Chondrocyte (in vitro differentiated cells): ENCODE measurements at places on chromosomes 13 and 19. TPM values are rescaled to one million over a fixed set of nuclear protein-coding genes. Genes with fewer than 3 reads are reported as not detected.

Gene ZNF382
- total RNA-seq, result 10.7 to 17.3 TPM (median 12.5 TPM) in 3 replicates

- no peak for DNase-seq
Measured at GRCh38 chr13:44805585-44805984, 183.7 kb downstream of the NUFIP1 start.

- no peak for DNase-seq
Measured at GRCh38 chr13:97283888-97284287, 61.8 kb downstream of the MBNL2 start.

Gene ICAM5
- 2.2 to 9.3 TPM (median 8.9 TPM) in 3 replicates for total RNA-seq

DNA sequence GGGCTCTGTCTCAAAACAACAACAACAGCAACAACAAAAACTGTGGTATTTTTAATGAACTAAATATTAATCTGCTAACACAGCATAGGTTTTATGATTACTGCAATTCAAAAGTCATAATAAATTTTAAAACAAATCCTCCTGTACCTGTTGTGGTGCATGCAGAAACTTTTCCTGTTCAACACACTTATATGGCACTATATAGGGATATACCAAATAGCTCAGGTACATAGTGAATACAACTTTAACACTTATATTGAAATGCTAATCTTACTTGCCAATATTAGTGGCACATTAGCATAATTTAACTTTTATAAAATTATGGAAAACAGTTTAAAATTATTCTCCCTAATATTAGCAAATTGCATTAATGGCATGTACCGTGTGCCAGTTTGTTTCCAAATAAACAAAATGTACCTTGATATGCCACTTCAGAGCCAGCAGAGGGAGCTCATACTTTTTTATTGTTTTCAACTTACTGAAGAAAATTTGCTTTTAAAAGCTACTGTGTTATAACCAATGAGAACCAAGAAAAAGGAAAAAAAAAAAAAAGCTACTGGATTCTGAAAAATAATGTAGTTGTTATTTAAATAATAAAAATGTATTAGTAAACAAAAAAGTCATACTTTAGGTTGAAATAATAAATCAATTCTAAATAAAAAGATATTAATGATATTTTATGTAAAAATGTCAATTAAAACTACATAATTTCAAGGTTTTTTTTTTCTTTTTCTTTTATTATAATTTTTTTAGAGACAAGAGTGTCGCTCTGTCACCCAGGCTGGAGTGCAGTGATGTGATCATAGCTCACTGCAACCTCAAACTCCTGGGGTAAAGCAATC lies 18.0 kb upstream of the RBM26 start:
- no peak for DNase-seq

Gene SIAH3
- total RNA-seq, result 0.02 TPM in 1 of 3 replicates, not detected in the others

GRCh38 chr13:109778102-109778542 lies 8.3 kb downstream of the IRS2 start:
- DNase-seq, result no peak

- no peak for DNase-seq
Measured at GRCh38 chr13:71068041-71068440, 799.0 kb downstream of the DACH1 start.

DNA sequence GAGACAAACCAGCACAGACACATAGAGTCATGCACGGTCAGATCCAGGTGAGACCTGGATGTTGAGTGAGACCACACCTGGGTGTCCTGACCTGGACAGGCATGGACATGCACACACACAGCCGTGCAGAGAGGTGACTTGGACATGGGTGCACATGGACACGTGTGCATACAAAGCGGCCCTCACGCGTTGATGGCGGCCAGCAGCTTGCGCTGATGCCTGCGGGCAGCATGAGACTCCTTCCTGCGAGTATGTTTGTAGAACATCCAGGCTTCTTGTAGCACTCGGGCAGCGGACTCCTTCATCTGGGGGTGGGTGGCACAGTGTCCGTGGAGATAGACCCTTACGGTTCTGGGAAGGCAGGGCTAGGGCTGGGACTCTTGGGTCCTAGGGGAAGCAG lies 11.5 kb downstream of the KCNN4 start:
- DNase-seq, result peak; percentile 83

Gene TNFSF11
- total RNA-seq, result 0.37 TPM in 1 of 3 replicates, not detected in the others

GRCh38 chr13:113616991-113617749 lies 32.6 kb downstream of the TFDP1 start:
- peak; percentile 51 for DNase-seq

GRCh38 chr19:44608391-44608821 lies 5.0 kb upstream of the IGSF23 start:
- DNase-seq, result no peak

DNA sequence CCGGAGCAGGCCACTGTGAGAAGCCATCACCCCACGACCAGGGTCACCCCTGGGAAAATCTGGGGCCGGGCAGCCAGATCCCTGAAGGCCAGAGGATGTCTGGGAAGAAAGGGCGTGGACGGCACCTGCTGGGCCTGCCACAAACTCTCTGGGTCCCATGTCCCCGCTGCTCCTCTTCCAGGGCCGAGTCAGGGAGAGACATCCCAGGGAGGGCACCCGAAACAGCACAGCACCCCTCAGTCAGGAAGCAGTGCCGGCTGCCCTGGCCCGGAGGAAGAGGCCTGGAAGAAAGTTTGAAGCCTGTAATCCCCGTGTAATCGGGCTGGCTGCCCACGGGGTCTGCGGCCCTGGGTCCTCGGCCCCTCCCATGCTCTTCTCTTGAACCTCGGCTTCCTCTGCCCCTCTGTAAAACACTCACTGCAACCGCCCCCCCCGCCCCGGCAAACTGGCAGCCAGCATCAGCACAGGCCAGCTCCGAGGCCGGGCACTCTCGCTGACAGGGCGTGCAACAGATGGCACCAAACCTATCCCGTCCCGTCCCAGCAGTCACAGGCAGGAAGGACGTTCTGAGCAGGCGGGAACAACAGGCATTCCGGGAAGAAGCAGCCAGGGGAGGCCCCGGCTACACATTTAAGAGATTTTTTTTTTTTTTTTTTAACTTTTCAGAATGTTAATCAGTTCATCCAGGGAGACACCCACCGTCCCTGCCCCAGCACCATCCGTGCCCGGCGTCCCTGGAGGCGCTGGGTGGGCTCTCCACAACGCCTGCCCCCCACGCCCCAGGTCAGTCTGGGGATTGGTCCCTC lies 1.5 kb downstream of the SBNO2 start:
- no peak for DNase-seq

- no peak for DNase-seq
Measured at GRCh38 chr19:6521718-6522646, 8.8 kb upstream of the TNFSF9 start.

DNA sequence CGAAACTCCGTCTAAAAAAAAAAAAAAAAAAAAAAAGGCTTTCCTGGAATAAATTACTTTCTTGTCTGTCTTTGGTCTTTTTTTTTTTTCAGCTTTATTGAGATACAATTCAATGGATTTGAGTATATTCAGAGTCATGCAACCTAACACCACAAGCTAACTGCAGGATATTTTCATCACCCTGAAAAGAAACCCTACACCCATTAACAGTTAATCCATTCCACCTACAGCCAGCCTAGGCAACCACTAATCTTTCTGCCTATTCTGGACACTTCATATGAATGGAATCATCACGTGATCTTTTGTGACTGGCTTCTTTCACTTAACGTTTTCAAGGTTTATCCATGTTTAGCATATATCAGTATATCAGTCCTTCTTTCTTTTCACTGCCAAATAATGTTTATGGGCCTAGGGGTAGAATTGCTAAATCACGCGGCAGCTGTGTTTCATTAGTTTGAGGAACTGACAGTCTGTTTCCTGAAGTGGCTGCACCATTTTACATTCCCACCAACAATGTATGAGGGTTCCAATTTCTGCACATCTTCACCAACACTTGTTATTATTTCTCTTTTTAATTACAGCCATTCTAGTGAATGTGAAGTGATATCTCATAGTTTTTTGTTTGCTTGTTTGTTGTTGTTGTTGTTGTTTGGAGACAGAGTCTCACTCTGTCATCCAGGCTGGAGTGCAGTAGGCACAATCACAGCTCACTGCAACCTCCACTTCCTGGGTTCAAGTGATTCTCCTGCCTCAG lies 19.9 kb downstream of the LRFN3 start:
- no peak for DNase-seq

DNA sequence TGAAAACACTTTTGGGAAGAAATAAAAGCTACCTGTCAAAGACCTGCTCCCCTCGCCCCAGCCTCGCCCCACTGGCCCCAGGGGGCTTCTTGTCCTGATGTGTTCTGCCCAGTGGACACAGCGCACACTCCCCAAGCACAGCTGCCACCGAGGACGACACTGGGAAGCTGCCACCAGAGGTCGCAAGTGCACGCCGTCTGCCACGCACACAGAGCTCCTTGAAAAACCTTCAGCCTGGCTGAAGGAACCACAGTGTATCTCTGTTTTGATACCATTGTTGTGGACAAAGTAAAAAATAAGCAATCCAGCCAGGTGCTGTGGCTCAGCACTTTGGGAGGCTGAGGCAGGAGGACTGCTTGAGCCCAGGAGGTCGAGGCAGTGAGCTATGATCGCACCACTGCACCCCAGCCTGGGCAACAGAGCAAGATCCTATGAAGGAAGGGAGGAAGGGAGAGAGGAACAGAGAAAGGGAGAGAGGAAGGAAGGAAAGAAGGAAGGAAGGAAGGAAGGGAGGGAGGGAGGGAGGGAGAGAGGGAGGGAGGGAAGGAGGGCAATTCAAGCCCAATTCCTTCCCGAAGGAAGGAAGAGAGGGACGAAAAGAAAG lies 57.3 kb downstream of the CEBPG start:
- DNase-seq, result peak; percentile 85

DNA sequence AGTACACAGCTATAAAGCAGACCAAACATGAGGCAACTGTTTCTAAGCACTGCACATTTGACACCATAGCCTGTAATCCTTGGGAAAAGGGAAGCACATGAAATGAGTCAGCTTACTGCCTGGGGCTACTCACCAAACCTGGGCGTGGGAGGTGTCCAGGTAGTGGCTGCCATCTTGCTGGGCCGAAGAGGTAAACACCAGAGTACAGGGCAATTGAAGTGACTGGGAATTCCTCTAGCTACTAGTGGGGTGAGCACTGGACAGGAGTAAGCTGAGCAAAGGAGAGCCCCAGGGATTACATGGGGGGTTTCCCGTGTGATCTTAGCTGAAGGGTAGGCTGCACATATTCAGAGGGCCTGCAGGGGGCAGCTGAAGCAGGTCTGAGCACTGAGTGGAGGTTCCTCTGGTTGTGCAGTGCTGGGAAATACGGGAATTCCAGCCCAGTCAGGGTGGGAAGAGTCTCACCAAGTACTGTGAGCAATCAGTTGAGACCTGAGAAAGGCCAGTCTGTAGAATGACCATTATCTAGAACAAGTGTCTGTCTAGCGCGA lies 140.5 kb downstream of the SLC7A1 start:
- DNase-seq, result no peak

- no peak for DNase-seq
Measured at GRCh38 chr13:105432438-105432837, 1103.0 kb downstream of the EFNB2 start.

GRCh38 chr13:72728290-72728605 lies 525 bp downstream of the BORA start:
- no peak for DNase-seq

- no peak for DNase-seq
Measured at GRCh38 chr19:48064509-48064908, 20.6 kb upstream of the CABP5 start.

Gene CACNG8
- total RNA-seq, result 0.05 TPM in 1 of 3 replicates, not detected in the others

GRCh38 chr19:45419396-45419795 lies 4.3 kb downstream of the ERCC1 start:
- DNase-seq, result no peak

- peak; percentile 59 for DNase-seq
Measured at GRCh38 chr13:18952225-18953016, 229.2 kb downstream of the TUBA3C start.

- no peak for DNase-seq
Measured at GRCh38 chr19:35462476-35462953, 14.5 kb downstream of the FFAR2 start.

Gene NOTCH3
- 78.6 to 559 TPM (median 553 TPM) in 3 replicates for total RNA-seq

DNA sequence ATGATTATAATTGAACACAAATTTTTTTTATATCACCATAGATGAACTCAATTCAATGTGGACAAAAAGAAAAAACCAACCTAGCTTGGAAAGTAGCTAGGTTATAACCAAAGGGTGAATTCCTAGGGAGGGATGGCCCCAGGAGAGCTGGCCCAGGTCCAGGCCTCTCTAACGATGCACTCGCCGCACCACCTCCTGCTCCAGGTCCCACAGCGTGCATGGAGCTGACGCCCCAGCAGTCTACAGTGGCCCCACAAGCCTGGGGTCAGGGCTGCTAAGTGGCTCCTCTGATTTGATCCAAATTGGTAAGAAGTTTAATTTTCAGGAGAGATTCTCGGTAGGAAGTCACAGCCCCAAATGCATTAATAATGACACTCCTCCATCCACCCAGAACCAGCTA lies 48.8 kb downstream of the TSHZ3 start:
- DNase-seq, result no peak

Gene C19orf47
- 19.4 to 22.2 TPM (median 21.5 TPM) in 3 replicates for total RNA-seq

DNA sequence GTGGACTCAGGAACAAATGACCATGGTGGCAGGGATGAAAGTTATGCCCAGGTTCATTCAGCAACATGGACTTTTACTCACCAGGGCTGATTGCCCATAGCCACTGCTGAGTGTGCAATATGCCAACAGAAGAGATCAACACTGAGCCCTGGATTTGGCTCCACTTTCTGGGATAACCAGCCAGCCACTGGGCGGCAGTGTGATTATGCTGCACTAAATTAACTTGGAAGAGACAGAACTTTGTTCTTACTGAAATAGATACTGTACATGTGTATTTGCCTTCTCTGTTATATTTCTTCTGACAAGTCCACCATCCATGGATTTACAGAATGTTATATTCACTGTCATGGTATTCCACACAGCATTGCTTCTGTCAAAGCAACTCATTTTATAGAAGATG lies 257.4 kb downstream of the TDRD3 start:
- DNase-seq, result no peak

GRCh38 chr13:112131081-112131712 lies 64.2 kb downstream of the SOX1 start:
- peak; percentile 75 for DNase-seq

DNA sequence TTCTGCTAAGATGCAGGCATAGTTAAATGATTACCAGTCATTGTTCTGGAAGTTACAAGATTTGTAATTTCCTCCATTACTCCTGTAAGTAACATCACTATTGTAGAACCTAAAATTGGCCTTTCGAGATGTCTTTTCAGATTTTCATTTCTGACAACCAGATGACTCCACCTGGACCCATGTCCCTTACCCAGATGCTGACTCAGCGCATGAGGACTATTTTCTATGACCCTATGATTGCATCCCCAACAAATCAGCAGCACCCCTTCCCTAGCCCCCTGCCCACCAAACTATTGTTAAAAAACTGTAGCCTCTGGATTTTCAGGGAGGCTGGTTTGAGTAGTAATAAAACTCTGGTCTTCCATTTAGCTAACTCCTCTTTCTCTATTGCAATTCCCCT lies 55.2 kb upstream of the RCBTB2 start:
- no peak for DNase-seq

DNA sequence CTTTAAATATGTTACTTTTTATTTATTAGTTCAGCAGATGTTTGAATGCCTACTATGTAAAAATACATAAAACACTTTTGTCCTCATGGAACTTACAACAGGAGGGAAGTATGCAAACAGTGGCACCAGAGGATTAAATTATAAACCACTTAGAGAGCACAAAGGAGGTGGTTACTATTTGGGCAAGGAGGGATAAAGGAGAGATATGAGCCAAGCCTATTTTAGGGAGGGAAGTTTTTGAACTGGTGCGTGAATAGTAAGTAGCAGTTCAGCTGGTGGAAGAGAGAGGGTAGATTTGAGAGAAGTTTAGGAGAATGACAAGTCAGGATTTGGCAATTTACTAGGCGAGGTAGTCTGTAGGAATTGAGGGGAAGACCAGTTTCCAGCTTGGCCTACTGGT lies 8.6 kb downstream of the AKAP11 start:
- DNase-seq, result no peak

GRCh38 chr19:41548954-41549688 lies 26.8 kb upstream of the CEACAM21 start:
- no peak for DNase-seq

Gene GSX1
- total RNA-seq, result not detected in 3 replicates
